ENCODE measurements at places on chromosomes 2 and 18. TPM values are rescaled to one million over a fixed set of nuclear protein-coding genes. Genes with fewer than 3 reads are reported as not detected.

Gene ST6GAL2
- polyA plus RNA-seq: 4.5 TPM

Gene AMER3
- polyA plus RNA-seq: 0.17 TPM

GRCh38 chr2:188292348-188293239 lies 920 bp downstream of the GULP1 start:
- no peak for DNase-seq

GRCh38 chr2:84925336-84925723 lies 19.9 kb downstream of the TMSB10 start:
- DNase-seq: no peak

- no peak for DNase-seq
Measured at GRCh38 chr2:217463402-217464075, 539.3 kb downstream of the TNS1 start.

DNA sequence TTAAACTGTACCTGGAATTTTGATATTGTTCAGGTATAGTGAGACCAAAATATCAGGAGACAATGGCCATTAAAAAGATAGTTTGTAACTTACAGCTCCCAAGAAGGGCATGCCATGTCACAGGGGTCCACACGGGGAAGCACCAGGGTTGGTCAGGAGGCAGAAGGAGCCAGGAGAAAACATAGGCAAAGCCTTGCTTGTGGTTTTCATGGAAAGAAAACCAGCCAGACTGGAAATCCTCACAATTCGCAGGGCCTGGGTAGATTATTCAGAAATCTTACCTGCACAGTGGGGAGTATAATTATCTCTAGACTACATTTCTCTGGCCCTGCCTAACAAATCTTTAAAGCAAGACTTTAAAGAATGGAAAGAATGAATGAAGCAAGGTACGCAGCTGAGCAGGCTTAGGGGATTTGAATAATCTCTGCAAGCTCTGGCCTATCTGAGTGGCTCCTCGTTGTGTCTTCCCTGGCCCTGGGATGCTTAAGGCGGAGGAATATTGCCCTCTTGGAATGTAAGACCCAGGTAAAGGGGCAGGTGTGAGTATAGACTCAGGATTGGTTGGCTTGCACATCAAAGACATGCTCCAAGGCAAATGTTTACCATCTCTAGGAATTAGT lies 66.9 kb upstream of the CDC42EP3 start:
- DNase-seq: no peak

- no peak for DNase-seq
Measured at GRCh38 chr2:218230882-218231281, 13.9 kb downstream of the ARPC2 start.

GRCh38 chr2:18311420-18312195 lies 248.8 kb downstream of the RDH14 start:
- DNase-seq: no peak

DNA sequence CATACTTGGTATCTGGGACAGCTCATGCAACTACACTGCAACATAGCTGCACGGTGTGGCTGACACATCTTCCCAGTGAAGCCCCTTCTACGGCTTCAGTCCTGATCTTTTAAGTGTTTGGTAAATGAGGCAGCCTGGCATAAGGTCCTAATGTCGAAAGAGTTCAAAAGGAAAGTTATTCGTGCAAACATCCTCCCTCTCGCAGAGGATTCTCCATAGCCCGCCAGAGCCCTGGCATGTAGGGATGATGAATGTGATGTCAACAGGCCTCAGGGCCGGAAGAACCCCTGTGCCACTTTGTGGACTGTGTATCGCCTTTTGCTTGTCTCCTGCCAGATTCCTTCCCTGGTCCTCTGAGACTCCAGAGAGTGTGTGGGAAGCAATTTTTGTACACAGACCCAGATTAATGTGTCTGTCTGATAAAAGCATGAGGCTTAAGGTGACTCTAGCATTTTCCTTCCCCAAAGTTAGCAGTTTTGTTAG lies 88.5 kb downstream of the SOCS6 start:
- DNase-seq: no peak

DNA sequence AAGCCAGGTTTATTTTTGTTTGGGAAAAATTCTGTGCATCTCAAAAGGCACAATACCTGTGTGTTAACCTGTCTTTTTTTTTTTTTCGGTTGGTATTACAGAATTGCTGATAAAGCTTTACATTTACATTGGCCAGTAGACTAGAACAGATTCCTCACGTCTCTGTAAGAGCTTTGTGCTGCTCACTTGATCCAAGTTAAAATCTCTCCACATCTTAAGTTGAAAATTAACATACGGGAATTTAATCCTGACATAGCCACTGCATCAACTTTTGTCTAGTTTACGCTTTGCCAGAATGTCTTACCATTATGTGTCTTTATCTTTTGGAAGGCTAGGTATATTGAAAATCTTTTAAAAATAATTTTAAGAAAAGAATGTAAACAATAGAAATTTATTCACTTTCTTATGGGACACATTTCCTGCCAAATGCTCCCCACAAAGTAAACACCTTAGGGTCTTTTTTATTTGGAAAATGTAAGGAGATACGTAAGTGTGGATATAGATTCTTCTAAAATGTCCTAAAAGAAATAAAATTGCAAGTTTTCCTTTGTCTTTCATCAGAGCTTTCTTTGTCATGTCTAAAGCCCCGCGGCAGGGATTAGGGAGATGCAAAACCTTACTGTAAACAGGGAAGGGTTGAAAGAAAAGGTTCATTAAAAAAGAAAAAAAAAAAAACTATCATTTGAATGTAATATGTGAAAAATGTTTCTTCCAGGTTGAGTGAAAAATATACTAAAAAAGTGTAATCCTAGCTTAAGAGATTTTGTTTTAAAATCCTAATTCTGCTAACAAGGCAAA lies 912.8 kb downstream of the NRXN1 start:
- DNase-seq: no peak

DNA sequence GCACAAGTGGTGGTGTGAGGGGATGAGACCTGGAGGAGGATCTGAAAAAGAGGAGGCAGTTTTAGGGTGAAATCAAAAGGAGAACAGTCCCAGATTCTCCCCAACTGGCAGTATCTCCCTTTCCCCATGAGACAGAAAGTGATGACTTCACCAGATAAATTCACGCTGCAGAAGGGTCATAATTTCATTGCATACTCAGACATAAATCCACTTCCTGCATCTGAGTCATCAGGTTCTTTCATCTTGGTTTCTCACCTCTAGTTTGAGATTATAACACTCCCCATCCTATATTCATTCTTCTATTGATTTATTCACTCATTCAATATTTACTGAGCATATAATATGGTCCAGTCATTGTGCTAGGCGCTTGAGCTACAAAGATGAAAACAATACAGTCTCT lies 64.7 kb downstream of the CCDC148 start:
- no peak for DNase-seq

- DNase-seq: no peak
Measured at GRCh38 chr2:227576110-227576509, 22.6 kb upstream of the SCYGR2 start.

DNA sequence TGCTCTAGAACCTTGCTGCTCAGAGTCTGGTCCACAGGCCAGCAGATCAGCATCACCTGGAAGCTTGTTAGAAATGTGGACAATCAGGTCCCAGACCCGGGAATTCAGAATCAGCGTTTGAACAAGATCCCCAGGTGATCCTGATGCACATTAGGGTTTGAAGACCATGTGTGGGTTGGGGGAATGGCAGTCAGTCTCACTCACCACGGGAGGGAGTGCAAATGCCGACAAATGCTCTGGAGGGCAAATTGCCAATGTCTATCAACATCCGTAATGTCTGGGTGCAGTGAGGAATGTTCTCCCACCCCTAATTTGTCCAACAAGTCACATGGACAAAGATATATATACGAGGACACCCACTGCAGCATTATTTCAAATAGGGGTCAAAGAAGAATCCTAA lies 34.5 kb downstream of the INPP5D start:
- no peak for DNase-seq

GRCh38 chr2:180607514-180608049 lies 372.8 kb upstream of the UBE2E3 start:
- DNase-seq: no peak

DNA sequence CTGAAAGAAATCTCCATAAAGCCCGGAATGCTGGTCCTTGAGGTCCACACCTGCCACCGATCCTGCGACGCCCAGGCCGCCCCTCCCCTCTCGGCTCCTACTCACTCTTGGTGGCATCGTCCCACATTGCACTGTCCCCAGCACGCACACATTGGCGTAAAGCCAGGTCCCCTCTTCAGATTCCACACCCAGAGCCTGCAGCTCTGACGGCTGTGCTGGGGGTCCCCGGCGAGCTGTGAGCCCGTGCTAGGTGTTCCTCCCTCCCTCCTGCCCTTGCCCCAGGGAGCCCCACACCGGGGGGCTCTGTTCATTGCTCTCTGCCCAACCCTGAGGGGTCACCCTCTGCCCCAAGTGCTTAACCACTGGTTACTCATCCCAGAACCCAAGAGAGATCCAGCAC lies 8.5 kb downstream of the TPO start:
- DNase-seq: no peak

GRCh38 chr2:212730994-212731393 lies 192.4 kb upstream of the ERBB4 start:
- DNase-seq: no peak
